ENCODE measurements at places on chromosomes 4 and X. TPM values are rescaled to one million over a fixed set of nuclear protein-coding genes. Genes with fewer than 3 reads are reported as not detected.
A peak's percentile ranks its signal among the peaks of the same experiment; 100 is the strongest.

GRCh38 chrX:82466994-82467393 is 1041.1 kb upstream of the POU3F4 start:
- H3K27me3 ChIP-seq: no peaks in the 10 kb centered on the region
- no peak overlapping the region for H3K27ac ChIP-seq
- H3K4me1 ChIP-seq: no peaks in the 10 kb centered on the region
- DNase-seq: no peak

DNA sequence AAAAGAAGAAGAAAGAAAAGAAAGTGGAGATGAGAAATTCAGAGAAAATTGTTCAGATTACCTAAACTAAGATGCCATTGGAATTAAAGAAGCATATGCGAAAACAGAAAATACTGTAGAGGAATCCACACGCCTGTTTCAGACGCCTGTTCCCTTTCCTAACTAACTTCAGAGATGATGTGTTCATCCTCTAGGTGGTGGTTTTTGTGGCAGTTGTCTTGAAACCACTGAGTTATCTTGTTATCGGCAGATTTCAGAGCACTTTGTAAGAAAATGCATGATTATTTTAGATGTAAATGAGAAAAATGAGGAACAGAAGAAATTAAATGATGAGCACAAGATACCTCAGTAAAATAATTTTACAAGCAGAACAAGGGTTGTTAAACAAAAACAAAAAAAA is 48.3 kb downstream of the FUNDC1 start:
- H3K36me3 ChIP-seq: no peaks in the 10 kb centered on the region
- no peak for DNase-seq
- no peaks in the 10 kb centered on the region for H3K27me3 ChIP-seq
- no peak overlapping the region for H3K4me3 ChIP-seq

DNA sequence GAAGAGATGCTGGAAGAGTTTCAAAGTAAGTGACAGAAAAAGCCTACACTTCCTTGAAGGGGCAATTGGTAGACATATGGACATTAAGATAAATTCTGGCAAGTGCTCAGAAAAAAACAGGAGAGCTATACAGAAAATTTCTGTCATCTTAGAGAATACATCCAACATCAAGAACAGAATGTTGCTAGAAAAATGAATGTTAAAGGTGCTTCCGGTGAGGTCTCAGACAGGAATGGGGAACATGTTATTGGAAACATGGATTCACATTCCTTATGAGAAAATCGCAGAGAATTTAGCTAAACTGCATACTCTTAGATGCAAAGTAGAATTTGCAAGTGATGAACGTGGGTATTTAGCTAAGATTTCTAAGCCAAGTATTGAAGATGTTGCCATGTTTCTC is 9.5 kb downstream of the XAGE1B start:
- DNase-seq: no peak
- no peaks in the 10 kb centered on the region for H3K36me3 ChIP-seq
- H3K4me3 ChIP-seq: no peak overlapping the region
- no peaks in the 10 kb centered on the region for H3K4me1 ChIP-seq

DNA sequence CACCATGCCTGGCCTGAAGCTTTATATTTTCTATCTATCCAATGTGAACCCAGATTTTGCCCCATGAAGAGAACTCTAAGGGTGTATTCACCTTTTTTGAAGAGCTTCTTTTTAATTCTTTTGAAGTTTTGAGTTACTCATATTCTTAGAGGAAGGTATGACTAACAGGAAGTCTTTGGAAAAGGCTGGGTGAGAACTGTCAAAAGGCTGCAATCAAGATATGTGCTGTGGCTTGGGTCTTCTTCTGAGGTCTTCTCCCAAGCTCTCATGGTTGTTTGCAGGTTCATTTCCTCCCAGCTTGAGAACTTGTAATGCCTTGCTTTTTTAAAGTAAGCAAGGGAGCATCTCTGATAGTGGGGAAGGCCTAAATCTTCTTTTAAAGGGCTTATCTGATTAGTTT is 3.1 kb upstream of the C4orf17 start:
- DNase-seq: no peak
- H3K4me3 ChIP-seq: no peak overlapping the region
- no peaks in the 10 kb centered on the region for H3K27me3 ChIP-seq
- H3K36me3 ChIP-seq: no peaks in the 10 kb centered on the region

- no peaks in the 10 kb centered on the region for H3K36me3 ChIP-seq
- no peaks in the 10 kb centered on the region for H3K4me1 ChIP-seq
- no peaks in the 10 kb centered on the region for H3K27me3 ChIP-seq
- no peak overlapping the region for H3K4me3 ChIP-seq
- no peak for DNase-seq
These were observed 1668.7 kb upstream of the PCDH7 start for GRCh38 chr4:29051381-29051965.

NUDT10 gene
- 0.08 TPM for polyA plus RNA-seq

DNA sequence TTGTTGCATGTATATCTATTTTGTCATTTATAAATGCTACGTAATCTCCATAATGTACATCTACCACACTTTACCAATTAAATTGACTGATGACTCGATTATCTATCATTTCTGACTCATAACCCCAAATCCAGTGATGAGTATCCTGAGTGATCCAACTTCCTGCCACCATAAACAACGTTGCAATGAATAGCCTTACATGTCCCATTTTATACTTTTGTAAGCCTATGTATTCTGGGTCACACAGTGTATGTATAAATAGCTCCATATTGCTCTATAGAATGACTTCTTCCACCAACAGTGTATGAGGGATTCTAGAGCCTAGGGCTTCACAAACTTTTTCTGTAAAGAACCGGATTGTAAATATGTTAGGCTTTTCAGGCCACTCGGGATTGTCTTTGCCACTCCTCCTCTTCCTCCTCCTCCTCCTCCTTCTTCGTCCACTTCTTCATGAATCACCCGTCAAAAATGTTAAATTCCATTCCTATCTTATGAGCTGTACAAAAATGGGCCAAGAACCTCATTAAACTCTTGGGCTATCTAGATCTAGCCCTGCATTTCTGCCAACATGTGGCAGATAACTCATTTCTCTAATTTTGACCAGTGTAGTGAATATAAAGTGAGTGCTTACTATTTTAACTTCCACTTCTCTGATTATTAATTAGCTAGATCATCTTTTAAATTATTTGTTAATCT is 672.2 kb upstream of the AMOT start:
- H3K4me3 ChIP-seq: no peak overlapping the region
- H3K27me3 ChIP-seq: no peaks in the 10 kb centered on the region
- H3K36me3 ChIP-seq: no peaks in the 10 kb centered on the region
- peak; percentile 66 for DNase-seq
- peak overlapping the region; percentile 80 for H3K27ac ChIP-seq

SPARCL1 gene
- polyA plus RNA-seq: not detected

DNA sequence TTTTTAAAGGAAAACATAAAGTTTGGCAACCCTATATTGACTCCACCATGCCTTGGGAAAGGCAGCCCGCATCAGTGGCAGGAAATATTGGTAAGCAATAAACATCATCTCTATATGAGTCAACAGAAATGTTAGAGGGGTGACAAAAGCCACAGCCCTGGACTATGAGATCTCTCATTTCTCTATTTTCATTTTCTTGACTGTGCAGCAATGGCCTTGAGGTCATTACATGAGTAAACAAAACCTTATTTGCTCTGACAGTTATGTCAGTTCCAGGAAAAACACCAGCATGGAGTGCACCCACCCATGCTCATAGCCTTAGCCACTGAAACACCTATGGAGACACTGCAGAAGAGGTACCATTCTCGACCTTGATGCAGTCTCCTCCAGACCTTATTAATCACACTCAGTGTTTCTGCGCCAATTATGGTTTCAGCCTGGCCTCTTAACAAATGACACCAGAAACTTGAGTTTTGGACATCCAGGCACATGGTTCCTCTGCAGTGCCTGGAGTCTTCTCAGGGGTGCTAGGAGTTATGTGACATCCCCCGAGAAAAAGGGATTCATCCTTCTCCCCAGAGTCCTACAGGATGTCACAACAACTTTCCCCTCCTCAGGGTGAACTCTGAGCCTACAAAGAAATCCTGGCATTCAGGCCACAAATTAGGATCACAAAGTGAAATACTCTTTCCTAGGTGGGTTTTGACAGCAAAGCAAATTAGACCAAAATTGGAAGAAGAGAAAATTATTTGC is 16.0 kb upstream of the HPGD start:
- no peak overlapping the region for H3K27ac ChIP-seq
- no peak for DNase-seq
- H3K4me1 ChIP-seq: no peaks in the 10 kb centered on the region
- no peak overlapping the region for H3K4me3 ChIP-seq
- H3K36me3 ChIP-seq: no peaks in the 10 kb centered on the region
- no peaks in the 10 kb centered on the region for H3K27me3 ChIP-seq

GRCh38 chrX:111339212-111339611 is 68.9 kb upstream of the CAPN6 start:
- no peak for DNase-seq
- no peak overlapping the region for H3K27ac ChIP-seq
- no peaks in the 10 kb centered on the region for H3K27me3 ChIP-seq
- H3K4me3 ChIP-seq: no peak overlapping the region
- H3K36me3 ChIP-seq: no peaks in the 10 kb centered on the region

GRCh38 chr4:76716658-76717057 is 181.3 kb downstream of the SOWAHB start:
- no peaks in the 10 kb centered on the region for H3K27me3 ChIP-seq
- DNase-seq: no peak
- no peak overlapping the region for H3K4me3 ChIP-seq
- H3K27ac ChIP-seq: no peak overlapping the region
- no peaks in the 10 kb centered on the region for H3K36me3 ChIP-seq
